Lower leg skin (tissue), 4 donors: ENCODE measurements at places on chromosomes 7 and 10.

DNA sequence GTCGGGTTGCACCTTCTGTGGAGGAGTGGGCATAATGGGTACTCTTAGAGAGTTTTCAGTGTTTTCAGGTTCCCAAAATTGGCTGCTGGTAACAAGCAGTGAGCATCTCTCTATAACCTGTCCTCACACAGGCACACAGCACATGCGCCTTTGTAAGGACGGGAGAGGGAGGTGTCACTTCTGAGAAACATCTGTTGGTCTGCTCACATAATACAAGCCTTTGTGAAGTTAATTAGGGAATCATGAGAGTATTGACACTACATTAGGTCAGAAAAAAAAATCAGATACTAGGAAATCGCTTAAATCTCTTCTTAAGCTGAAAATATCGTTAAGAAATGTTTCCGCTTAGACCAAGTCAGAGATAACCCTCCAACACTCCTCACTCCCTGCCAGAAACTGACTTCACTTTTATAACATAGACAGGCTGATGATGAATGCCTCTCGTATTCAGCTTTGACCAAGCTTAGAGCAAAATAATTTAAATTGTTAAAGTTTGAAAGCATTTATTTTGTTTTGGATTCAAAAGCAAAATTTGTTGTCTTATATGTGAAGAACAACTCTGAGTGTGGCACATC lies 769.7 kb downstream of the TNS3 start:
- DNase-seq = no peak

GRCh38 chr10:86047588-86047987 lies 319.0 kb downstream of the GRID1 start:
- DNase-seq = no peak

- DNase-seq = peak; percentile 7
These were observed 34.5 kb downstream of the BAMBI start for GRCh38 chr10:28711776-28712175.

DNA sequence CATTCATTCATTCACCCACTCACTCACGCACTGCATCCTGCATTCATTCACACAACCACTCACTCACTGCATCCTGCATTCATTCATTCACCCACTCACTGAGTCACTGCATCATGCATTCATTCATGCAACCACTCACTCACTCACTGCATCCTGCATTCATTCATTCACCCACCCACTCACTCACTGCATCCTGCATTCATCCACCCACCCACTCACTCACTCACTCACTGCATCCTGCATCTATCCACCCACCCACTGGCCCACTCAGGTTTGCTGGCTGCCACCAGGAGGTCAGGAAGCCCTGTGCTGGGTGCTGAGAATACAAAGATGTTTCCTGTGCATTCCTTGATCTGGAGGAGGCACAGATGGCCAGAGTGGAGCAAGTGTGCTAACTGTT lies 2.3 kb upstream of the SNX8 start:
- DNase-seq = no peak

DNA sequence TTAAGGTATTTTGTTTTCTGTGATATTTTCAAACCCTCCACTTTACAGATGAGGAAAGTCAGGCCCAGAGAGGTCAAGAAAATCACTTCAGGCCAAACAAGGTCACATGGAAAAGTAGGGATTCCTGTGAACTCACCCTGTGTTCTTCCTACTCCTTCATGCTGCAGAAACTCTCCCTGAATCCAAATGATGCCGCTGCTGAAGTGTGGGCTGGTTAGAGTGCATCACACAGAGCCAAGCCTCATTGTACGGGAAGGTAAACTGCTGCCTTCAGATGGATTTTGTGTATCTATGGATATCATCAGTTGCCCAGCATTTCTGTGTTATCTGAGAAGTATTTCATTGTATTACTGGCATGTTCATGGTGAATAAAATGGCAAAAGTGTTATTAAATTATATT lies 75.4 kb downstream of the NRG3 start:
- no peak for DNase-seq

DNA sequence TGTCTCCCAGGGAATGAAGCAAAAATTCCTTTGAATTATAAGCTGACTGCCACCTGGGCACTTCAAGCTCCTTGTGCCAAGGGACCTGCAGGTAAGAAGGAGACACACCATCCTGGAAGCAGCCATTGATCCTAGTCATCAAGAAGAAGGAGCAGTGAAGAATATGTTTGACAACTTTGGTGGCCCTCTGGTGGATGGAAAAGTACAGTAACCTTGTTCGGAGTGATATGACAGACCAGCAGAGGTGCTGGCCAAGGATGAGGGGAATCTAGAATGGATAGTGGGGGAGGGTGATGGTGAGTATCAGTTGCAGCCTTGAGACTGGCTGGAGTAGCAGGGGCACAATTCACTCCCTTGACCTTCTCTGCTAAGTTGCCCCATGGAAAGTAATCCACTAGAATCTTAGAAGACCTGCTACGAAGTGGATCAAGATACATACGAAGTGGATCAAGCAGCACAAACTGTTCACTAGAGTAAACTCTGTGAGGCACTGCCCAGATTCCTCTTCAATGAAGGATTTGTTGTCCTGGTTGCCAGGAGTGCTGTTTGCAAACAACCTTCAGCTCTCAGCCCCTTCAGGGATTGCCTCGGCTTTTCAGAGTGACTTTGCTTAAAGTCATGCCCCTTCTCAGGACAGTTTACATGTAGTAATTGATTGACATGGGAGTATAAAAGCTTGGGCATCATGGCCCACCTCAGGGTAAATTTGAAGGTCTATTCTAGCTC lies 44.8 kb upstream of the ORC5 start:
- no peak for DNase-seq

DNA sequence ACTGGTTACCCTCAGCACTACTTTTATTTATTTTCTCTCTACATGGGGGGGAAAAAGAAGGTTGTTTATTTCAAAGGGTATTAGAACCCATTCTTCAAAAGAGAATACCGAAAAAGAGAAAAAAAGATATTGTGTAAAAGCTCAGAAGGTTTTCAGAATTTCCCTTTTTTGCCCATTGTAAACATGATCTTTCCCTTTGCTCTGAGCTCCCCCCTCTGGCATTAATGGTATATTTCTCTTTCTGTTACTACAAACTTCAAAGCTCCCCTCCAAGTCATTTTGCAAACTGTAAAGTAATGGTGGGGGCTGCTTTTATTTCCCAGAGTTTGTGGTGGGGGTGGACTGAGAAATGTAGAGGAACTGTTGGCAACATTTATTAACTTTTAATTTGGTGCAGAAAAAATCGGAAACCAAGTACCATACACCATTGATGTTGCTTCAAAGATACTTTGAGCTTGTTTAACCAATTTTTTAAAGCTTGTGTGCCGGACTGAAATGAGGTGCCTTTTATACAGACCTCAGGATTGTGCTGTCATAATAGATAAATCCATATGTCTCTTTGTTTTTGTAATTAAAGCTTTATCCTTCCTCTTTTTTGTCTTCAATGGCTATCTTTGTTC lies 181.5 kb downstream of the EXOC4 start:
- no peak for DNase-seq

DNA sequence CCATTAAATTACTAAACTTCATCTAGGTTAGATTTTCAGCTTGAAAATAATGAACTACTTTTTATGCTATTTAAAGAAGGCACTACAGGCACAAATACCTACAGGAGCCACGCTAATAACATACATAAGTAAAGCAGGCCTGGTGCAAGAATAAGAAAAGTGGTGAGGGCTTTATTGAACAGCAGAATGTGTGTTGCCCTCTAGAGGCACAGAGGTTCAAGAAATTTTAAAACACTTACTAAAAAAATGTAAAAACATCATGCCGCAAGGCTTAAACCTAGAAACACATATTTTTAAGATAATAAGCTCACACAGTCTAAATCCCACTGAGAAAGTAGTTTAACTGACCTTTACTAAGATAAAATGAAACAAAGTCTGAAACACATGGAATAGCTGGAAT lies 20.3 kb downstream of the CACUL1 start:
- DNase-seq = no peak

- DNase-seq = no peak
These were observed 13.5 kb downstream of the TNPO3 start for GRCh38 chr7:129041142-129042085.

DNA sequence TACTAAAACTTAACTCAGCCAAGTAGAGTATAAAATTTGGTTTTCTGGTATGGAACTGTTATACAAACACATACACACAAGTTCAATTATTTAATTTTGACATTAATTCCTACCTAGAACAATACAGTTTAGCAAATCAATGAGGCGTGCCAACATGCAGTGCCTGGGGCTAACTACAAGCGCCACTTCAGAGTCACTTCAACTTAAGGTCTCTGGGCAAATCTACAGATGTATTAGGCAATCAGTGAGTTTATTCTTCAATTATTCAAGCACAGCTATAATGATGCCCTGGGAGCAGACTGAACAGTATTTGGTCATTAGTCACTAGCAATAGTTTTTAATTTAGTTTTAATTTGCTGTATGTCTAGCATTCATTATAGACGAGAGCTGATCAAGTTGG lies 51.6 kb downstream of the HIBADH start:
- DNase-seq = no peak

- no peak for DNase-seq
These were observed 46.9 kb upstream of the FMC1 start for GRCh38 chr7:139294241-139294640.

GRCh38 chr7:79610313-79610712 lies 156.8 kb upstream of the MAGI2 start:
- DNase-seq = no peak

DNA sequence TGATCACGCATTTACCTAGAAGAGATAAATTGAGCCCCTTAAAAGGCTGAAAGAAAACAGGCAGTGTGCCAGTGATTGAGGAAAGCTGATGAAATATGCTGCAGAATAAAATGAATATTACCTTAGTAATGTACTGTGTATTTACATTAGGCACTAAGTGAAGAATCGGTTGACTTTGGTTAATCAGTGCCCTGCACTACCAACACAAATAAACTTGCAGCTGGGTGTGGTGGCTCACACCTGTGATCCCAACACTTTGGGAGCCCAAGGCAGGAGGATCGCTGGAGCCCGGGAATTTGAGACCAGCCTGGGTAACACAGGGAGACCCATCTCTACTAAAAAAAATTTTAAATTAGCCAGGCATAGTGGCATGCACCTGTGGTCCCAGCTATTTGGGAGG lies 148.3 kb upstream of the TCF7L2 start:
- no peak for DNase-seq

GRCh38 chr10:95729323-95730055 lies 26.5 kb upstream of the ENTPD1 start:
- no peak for DNase-seq

GRCh38 chr7:106522696-106523095 lies 138.3 kb downstream of the CCDC71L start:
- no peak for DNase-seq
